ENCODE measurements at places on chromosomes 1 and 21.

GRCh38 chr21:32329331-32329730 is 30.7 kb downstream of the MRAP start:
- DNase-seq = no peak

GRCh38 chr1:40187399-40187798 is 26.2 kb downstream of the RLF start:
- no peak for DNase-seq

DNA sequence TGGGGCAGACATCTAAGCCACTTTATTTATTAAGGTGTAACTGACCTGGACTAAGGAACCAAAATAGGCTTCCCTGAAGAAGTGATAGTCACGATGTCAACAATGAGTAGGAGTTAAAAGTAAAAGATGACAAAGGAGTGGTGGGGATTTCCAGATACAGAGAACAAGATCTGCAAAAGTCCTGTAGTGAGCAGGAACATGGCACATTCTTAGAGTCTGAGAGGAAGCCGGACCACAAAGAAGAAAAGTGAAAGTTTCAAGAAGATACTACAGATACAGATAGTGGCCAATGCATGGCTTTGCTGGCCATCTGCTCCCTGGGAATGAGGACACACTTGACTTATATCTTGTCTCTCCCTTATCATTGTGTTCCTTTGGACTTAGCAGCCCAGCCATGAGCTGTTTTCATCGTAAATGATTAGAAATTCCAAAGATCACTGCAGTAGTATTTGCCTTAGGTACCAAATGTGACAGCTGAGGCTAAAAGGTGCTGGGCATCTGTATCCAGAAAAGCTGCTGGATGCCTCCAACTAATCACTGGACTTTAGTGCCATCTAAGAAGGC is 302.4 kb upstream of the NR5A2 start:
- DNase-seq = no peak

- no peak for DNase-seq
These were observed 405.7 kb upstream of the NCAM2 start for GRCh38 chr21:20592463-20592862.

DNA sequence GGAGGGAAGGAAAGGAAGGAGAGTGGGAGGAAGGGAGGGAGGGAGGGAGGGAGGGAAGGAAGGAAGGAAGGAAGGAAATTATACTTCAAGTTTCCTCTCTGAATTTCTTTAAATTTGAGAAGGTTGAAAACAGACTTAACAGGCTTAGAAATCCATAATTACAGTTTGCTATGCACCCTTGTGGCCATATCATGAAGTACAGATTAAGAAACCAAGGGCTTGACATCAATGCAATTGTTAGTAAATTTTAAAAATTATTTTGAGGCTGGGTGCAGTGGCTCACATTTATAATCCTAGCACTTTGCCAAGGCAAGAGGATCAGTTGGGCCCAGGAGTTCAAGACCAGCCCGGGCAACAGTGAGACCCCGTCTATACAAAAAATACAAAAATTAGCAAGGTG is 14.4 kb downstream of the ANP32E start:
- no peak for DNase-seq

- no peak for DNase-seq
These were observed 3.6 kb downstream of the CERS2 start for GRCh38 chr1:150970808-150971582.

GRCh38 chr1:186304982-186305949 is 69.8 kb downstream of the TPR start:
- DNase-seq = no peak
